ENCODE measurements at places on chromosomes 16 and 17.

DNA sequence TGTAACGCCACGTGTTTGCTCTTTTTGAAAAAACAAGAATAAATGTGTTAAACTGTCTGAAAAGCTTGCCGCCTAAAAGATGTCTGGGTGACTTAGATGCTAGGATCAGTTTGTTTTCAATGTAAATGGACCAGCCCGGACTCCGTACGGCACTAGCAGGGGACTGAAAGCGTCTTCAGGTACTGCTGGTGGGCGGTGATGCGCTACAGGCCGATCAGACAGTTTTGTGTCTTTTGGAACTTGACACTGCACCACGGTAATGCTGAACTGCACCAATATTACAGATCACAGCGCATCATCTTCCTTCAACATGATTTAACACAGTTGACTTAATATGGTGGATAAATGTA is 727 bp upstream of the MBTPS1 start:
- peak; percentile 62 for DNase-seq

DNA sequence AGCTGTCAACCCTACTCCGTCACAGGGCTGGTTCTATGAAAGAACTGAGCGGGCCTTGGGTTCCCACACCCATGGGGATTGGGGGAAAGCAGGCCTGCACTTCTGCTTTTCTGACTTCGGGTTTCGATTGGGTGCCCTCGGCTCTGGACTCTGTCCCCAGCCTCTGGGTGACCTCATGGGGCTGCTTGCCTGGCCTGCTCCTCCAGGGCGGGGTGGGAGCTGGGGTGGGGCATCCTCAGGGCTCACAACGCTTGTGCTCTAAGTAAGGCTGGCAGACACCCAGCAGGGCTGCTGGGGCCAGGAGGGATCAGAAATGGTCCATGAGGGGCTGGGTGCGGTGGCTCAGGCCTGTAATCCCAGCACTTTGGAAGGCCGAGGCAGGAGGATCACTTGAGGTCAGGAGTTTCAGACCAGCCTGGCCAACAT is 19.2 kb downstream of the ARHGAP27 start:
- DNase-seq = no peak

- no peak for DNase-seq
These were observed 232.4 kb downstream of the CCDC182 start for GRCh38 chr17:57512691-57513090.

GRCh38 chr16:2039274-2040031 is 8.2 kb downstream of the NTHL1 start:
- DNase-seq = no peak

DNA sequence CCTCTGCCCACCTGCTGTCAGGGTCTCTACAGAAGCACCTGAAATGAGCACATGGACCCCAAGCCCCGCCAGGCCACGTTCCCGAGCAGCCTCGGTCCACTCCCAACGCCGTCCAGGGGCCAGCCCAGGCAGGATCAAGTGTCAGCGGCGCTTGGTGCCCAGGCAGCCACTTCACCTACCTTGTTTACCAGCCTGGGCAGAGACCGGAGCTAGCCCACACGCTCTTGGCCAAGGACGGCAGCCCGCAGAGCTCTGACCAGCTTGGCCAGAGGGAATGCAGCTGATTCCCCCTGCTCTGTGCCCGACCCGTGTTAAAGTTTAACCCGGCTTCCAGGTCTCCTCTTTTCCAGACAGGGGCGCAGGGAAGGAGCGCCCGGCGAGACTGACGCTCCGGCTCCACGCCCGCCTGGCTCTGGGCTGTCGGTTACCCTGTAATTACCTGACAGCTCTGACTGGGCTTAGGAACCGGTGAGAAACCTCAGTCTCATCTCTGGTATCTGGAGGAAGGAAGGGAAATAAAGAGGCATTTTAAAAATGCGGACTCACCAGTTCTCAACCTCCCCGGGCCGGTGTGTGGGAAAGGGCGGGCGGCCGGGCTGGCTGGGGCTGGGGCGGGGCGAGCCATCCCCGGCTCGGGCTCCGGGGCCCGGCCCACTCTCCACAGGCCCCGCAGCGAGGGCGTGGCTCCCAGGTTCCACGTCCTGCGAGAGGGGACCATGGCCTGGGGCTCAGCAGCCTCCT is 4.6 kb downstream of the KIFC3 start:
- DNase-seq = peak; percentile 82

Measured in GM23338 (cell line).